PC-9 (cell line): ENCODE measurements at places on chromosomes 11 and 22. TPM values are rescaled to one million over a fixed set of nuclear protein-coding genes. Genes with fewer than 3 reads are reported as not detected.

GRCh38 chr22:34099278-34099677, 179.0 kb upstream of the LARGE1 start:
- no peak for DNase-seq

- DNase-seq = no peak
These were observed 110.6 kb downstream of the ETS1 start for GRCh38 chr11:128476729-128477128.

DNA sequence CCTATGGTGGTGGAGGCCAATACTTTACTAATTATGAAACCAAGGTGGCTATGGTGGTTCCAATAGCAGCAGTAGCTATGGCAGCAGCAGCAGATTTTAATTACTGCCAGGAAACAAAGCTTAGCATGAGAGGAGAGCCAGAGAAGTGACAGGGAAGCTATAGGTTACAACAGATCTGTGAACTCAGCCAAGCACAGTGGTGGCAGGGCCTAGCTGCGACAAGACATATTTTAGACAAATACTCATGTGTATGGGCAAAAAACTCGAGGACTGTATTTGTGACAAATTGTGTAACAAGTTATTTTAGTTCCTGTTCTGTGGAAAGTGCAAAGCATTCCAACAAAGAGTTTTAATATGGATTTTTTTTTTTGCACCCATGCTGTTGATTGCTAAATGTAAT, 42.6 kb downstream of the PGM2L1 start:
- no peak for DNase-seq

GRCh38 chr22:45891471-45891995, 85.4 kb downstream of the WNT7B start:
- no peak for DNase-seq

DNA sequence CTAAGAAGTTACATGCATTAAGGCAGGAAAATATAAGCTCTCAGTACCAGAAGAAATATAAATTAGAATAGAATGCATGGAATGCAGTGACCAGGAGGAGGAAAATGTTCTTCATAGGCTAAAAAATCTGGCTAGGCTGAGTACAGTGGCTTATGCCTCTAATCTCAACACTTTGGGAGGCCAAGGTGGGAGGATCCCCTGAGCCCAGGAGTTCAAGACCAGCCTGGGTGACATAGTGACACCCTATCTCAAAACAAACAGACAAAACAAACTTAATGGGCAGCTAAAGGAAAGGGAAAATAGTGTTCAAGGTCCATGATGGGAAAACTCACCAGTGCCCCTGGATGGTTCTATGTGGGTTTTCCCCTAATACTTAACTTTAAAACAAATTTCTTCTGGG, 78.3 kb upstream of the RASSF10 start:
- no peak for DNase-seq

DNA sequence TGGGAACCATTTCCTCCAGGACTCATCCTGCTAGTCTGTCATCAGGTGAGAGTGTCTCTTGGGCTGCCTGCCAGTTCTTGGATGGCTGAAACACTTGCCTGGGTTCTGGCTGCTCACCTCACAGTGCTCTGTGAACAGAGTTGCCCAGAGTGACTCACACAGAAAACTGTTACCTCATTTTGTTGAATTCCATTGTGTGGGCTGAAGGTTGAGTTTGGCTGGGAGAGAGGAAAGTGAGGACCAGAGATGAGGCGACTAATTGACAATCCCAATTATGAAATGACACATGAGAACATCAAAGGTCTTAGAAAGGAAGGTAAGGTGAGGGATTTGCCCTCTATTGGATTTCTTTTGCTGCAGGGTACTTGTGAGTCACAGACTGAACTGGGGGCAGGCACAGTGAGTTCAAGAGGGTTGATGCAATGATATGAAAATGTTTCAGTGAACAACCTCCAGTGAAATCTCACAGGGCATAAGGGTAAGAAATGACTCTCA, 20.2 kb upstream of the CALCB start:
- no peak for DNase-seq

The FAM227A gene
- 8.8 and 9.8 TPM in 2 replicates for total RNA-seq

The PDE2A gene
- total RNA-seq = 9.6 and 12.0 TPM in 2 replicates

The MPZL2 gene
- 39.4 and 43.1 TPM in 2 replicates for total RNA-seq

The ZNRD2 gene
- total RNA-seq = 51.4 and 53.5 TPM in 2 replicates

The AQP11 gene
- 1.1 and 1.4 TPM in 2 replicates for total RNA-seq

The TBX1 gene
- 0.74 and 2.4 TPM in 2 replicates for total RNA-seq
